ENCODE measurements at places on chromosomes 4 and X.

DNA sequence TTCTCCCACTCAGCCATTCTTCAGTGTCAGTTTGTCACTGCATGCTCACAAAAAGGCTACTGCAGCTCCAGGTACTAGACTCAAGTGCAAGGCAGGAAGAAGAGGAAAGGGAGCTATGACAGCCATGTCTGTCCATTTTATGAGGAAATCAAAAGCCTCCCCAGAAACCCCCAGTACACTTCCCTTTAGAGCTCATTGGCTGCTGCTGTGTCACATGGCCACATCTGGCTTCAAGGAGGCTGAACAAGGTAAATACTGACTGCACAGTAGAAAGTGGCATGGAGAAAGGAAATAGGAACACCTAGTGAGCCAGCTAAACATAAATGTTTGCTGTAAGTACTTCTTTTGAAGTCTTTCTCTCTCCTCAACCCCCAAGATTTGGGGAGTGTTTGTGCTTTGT is 67.2 kb upstream of the FRAS1 start:
- DNase-seq: no peak

DNA sequence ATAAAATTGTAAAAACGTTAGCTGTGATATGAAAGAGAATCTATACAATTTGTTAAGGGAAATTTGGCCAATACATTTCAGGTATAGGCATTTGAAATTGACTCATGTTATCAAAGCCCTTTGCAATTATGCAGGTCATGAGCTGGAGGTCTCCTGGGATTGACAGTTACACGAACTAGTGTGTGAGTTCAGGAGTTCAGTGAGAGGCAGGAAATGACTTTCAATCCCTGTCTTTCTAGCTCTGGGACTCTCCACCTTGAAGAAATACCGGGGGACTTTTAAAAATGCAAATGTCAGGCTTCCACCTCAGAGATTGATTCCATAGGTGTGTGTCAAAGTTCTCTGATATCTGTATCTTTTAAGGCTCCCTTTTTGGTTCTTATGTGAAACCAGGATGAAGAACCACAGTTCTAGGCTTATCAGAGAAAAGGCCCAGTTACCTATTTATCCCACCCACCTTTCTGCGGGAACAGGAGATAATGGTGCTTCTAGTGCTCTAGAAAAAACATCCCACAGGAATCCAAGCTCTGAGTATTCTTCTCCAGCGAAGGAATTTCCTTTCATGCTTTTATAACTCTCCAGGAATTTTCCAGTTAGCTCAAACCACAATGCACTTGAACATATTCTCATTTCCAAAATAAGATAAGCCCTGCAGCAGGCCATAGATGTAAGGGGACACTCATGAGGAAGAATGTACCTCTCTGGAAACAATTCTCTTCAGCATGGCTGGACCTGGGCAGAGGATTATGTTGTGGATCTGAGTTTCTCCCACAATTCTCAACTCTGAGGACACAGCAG is 501.0 kb downstream of the IDS start:
- DNase-seq: no peak

GRCh38 chr4:126705266-126705665 is 927.5 kb upstream of the INTU start:
- no peak for DNase-seq

DNA sequence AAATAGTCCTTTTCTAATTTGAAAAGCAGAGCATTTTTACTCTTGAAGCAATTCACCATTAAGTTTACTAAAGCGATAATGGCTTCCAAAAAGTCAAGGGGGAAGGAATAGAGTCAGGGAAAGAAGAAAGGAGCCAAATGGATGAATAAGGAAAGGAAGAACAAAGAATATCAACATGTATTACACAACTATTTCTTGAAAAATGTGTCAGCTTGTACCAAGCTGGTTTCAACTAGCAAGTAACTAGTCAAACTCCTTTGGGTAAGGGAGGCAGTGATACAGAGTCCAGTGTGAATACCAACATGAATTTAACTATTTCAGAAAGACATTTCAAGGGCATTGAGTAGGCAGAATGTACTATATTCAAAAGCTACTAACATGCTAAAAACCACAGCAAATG is 112.1 kb downstream of the ARHGAP6 start:
- DNase-seq: no peak

Data from OCI-M1 (cell line).